Fibroblast of pulmonary artery (primary cell): ENCODE measurements at places on chromosomes 3 and 15.

DNA sequence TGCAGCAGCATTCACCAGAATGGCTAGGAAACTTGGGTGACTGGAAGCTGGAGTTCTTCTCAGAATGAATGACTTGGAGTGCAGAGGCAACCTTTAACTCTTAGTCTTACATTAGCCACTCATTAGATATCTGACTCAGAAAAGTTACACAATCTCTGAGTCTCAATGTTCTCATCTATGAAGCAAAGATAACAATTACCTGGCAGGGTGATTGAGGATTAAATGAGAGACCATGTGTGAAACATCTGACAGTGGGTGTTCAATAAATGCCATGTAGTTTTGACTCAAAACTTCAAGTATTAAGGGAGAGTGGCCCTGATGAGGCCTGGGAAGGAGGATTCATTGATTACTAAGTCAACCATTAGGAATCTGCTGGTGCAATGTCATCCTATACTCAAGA lies 48.3 kb downstream of the MRPL3 start:
- DNase-seq = peak; percentile 38

GRCh38 chr3:11047500-11047899 lies 55.0 kb downstream of the SLC6A1 start:
- no peak for DNase-seq

GRCh38 chr15:63481105-63481810 lies 23.1 kb upstream of the USP3 start:
- no peak for DNase-seq

- DNase-seq = peak; percentile 85
Measured at GRCh38 chr3:188881954-188882641, 289.7 kb upstream of the TPRG1 start.

- no peak for DNase-seq
Measured at GRCh38 chr3:73299184-73299691, 237.8 kb downstream of the EBLN2 start.

GRCh38 chr3:23884481-23884880 lies 32.3 kb downstream of the NKIRAS1 start:
- peak; percentile 14 for DNase-seq

GRCh38 chr15:69035205-69035917 lies 20.9 kb downstream of the NOX5 start:
- peak; percentile 26 for DNase-seq

GRCh38 chr3:126938520-126939337 lies 44.2 kb upstream of the PLXNA1 start:
- no peak for DNase-seq

DNA sequence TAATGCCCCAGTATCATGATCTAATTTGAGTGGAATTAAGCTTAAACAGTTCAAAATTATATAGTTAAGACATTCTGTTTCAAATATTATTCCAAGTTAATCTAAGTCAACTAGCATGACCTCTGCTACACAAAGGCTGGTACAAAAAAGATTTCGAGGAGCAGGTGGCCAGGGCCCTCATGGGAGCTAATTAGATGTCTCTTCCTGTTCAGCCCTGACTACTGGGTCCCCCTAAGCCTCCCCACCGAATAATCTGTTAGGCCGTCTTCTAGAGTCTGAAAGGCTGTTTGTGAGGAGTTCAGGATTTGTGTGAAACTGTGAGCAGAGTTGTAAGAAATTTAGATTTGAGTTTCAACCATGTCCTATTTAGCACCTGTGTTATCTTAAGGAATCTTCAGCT lies 75.4 kb downstream of the PPM1L start:
- no peak for DNase-seq

- DNase-seq = no peak
Measured at GRCh38 chr3:56868706-56869105, 67.0 kb upstream of the ARHGEF3 start.

DNA sequence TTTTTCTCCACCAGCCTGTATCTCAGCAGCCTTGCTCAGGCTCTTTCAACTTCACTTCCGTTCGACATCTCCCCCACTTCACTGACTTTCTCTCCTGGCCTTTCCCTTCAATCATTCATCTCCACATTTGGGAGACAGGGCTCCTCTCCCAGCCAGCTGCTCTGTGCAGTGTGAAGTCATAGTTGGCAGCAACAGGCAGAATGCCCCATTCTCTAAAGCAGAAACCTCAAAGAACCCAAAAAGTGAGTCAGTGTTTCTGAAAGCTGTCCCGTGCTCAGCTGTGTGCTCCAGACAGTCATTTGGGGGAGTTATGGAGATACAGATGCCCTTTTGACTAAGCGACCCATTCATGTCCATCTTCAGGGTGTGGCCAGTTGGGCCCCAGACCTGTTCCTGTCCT lies 54.3 kb downstream of the NTRK3 start:
- DNase-seq = no peak

DNA sequence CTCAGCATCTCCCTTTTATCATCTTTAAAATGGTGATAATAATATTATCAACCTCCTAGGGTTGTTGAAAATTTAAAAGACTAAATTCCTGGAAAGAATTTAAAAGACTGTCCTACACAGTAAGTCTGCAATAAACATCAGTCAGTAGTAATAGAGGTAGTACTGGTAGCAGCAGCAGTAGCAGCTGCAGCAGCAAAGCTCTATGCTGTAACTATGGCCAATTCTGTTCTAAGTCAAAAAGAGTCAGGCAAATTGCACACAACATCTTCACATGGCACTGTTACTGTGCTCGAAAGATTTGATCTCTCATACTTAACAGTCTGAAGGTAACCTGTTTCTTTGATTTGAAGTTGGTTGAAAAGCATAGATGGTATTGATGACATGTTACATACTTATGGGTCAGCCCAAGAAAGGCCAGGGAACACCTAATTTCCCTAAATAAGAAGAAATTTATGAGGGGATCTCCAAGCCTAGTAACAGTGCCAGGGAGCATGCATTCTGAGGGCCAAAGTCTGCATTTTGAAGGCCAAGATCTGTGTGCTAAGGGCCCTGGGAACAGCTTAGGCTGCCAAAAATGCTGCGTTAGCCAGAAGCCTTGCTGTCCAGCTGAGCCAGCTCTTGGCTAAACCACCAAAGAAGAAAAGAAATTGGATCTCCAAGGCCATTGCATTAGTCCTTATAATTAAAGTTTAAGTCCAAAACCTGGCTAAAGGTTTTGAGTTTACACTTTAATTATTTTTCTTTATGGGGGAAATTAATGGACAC lies 68.2 kb downstream of the SIDT1 start:
- no peak for DNase-seq

- DNase-seq = peak; percentile 14
Measured at GRCh38 chr3:155807823-155808222, 1.7 kb upstream of the C3orf33 start.

- no peak for DNase-seq
Measured at GRCh38 chr15:52733696-52734255, 54.6 kb upstream of the ATOSA start.

- peak; percentile 38 for DNase-seq
Measured at GRCh38 chr3:66153481-66154443, 67.0 kb upstream of the SLC25A26 start.

- DNase-seq = peak; percentile 80
Measured at GRCh38 chr3:37855363-37855970, 6.2 kb upstream of the CTDSPL start.

DNA sequence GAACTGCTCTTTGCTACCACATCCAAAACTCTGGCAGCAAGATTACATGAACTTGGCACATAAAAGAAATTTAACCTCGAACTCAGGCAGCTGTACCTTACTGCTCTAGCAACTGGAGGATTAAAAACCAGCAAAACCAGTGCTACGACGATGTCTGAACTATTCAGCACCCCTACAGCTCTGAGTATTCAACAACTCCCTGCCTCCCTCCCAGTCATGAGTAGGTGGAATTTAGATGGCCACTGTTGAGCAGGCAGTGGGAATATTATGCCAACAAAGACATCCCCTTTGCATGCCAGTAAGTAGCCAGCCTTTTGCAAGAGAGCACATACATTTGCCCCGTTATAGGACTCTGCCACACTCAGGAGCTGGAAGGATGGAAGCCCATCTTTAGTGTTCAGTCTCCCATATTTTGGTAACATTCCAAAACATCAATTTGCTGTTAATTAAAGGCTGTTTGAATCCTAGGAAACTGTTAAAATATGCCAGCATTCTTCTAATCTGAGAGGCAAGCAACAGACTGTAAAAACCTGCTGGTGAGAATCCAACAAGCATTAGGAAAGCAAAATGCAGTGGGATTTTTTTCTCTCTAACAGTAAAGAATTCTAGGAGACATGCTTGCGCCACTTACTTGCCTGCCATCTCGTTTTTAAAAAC lies 85.4 kb downstream of the ZNF385D start:
- DNase-seq = no peak

- no peak for DNase-seq
Measured at GRCh38 chr3:194274424-194275085, 76.6 kb downstream of the CPN2 start.

- DNase-seq = no peak
Measured at GRCh38 chr3:127650236-127650635, 21.3 kb downstream of the PODXL2 start.

DNA sequence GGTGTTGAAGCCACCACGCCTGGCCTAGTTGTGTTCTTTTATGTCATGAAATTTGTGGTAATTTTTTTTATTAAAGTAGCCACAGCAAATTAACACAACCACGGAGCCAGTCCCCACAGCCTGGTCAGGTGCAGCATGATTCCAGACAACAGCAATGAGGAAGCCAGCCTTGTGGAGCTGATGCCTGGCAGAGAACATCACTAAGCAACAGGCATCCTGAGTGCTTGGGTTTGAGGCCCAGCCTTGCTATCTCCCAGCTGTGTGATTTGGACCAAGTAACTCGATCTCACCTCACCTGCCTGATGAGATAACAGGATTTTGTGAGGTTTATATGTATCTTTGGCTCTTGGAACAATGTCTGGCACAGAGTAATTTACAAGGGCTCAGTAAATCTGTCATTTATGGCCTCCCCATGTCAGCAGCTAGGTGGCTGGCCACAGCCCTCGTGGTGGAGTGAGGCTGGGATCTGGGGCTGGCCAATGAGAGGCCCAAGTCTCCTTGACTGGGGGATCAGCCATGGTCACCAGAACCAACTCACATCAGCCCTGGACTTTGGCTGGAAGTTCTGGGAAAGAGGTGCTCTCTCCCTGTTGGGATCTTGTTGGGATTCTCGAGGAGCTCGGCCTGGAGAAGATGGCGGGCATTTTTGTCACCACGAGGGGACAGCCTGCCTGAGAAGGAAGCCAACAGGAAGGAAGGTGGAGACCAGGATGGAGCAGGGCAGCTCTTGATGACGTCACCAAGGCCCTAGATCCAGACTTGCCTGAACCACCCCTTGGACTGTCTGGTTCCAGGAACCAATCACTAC lies 22.8 kb upstream of the FLNB start:
- no peak for DNase-seq

DNA sequence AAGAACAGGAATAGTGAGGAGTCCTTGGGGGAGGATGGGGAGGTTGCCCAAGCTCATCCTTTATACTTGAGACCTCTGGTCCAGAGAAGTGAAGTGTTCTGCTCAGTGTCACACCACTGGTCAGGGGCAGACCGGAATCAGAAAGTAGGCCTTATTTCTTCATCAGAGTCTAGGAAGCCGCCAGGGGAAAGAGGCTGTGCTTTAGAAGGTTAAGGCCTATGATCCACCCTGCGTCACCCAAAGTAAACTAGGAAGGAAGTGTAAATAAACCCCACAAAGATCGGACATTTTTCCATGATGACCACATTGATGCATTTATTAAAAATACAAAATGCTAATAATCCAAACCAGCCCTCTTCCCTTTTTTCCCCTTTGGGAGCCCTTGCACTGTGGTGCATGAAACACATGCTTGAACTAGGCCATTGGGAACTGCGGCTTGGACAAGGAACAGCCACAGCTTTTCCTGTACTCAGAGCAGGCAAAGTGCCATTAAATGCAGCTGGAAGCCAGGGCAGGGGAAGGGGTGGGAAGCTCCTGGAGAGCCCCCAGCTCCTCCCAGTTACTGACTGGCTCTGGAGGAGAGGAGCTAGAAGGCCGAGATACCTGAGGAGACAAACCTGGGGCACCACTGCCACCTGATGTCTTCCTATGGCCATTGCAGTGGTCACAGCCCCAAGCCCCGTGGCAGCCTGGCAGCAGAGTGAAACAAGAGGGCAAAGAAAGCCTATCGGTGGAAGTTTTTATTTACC lies 37.0 kb downstream of the CDC25A start:
- DNase-seq = peak; percentile 88

GRCh38 chr15:79765081-79765480 lies 131.7 kb downstream of the MTHFS start:
- DNase-seq = no peak

DNA sequence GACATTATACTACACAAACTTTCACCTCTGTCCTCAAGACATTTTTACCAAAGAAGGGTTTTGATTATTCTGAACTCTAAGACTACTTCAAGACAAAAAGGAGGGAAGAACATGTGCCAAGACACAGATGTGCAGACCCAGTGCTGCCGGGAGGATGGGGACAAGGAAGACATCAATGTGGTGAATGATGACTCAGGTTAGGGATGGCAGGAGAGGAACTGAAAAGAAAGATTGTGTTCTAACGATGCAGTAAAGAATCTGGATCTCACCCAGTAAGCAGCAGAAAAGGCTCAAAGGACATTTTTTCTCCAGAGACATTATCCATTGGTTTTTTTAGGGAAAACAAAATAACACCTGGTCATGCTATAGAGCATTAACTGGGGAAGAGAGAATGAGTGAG lies 449.9 kb upstream of the NR2F2 start:
- no peak for DNase-seq

DNA sequence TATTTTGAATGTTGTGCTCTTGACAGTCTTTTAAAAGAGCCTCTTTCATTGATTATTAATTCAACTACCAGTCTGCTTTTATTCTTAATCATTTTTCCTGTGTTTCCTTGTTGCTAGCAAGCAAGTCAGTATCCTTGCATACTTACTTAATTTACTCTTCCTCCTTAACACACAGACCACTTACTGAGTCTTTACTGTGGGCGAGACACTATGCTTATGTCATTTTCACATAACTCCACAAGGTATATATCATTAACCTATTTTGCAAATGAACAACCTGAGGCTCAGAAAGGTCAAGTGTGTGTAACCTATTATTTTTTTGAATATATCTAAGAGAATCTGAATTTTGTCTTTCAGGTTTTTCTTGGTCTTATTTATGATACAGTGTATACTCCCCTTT lies 130.9 kb downstream of the WDR76 start:
- no peak for DNase-seq

DNA sequence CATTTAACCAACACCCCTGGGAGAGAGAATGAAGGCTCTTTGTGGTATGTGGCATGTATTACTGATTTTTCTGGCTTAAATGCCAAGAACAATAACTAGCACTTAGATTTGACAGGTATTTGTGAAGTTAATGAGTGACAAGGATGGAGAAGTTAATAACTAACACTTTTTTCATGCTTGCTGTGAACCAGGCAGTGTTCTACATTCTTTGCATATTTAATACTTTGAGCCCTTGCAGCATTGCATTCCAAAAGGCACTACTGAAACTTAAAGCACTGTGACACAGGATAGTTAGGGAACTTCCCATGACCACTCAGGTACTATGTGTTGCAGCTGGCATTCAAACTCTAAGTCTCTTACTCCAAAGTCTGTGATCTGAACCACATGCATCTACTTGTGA lies 650.6 kb downstream of the ZPLD1 start:
- DNase-seq = no peak

GRCh38 chr15:64858021-64858575 lies 16.4 kb downstream of the PLEKHO2 start:
- DNase-seq = no peak
